Sigmoid colon (tissue), 7 donors: ENCODE measurements at places on chromosomes 1 and 21.
A peak's percentile ranks its signal among the peaks of the same experiment; 100 is the strongest.

- peak; percentile 80 for DNase-seq
Observed at GRCh38 chr1:112674986-112675727, 698 bp downstream of the MOV10 start.

GRCh38 chr1:220813013-220813412 is 26.3 kb downstream of the MTARC1 start:
- no peak for DNase-seq

GRCh38 chr1:6577831-6578525 is 1.8 kb upstream of the ZBTB48 start:
- DNase-seq = no peak

DNA sequence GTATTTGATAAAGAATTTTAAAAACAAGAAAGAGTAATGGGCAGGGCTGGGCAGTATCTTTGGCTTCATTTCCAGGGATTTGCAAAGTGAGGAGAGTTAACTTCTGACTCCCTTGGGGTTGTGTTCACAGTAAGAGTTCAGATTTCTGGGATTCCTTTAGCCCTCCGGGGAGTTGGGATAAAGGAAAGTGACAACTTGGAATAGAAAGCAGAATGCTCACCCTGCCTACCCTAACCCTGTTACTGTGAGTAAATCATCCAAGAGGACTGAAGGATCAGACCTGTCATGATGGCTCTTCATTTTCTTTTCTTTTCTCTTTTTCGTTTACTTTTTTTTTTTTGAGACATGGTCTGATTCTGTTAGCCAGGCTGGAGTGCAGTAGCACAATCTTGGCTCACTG is 76.1 kb downstream of the CACHD1 start:
- no peak for DNase-seq

- no peak for DNase-seq
Observed at GRCh38 chr21:30234643-30235042, 18.7 kb upstream of the CLDN8 start.

DNA sequence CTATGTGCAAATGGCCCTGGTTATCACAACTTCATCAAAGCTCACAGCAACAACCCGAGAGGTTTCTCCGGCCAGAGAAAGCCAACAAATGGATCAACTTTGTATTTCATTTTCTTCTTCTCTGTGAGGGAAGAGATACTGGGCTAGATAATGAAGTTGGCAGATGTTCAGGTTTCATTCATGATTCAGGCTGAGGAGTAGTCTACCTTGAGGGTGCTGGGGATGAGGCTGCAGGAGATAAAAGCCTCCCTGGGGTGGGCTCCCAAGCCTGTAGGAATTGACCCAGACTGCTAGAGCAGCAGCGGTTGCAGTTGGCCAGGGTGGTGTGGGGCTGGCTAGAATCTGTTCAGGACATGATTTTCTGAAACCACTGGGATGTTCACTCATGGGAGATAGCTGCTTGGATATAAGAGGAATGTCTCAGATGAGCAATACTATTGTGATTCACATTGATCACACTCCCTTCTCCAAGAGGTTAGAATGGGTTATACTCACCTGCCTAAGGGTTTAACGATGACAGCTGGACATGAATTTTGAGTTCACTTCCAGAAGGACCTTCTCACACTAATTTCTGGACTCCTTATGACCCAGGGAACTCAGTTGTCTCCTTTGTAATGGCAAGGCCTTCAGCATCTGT is 64.0 kb downstream of the SYT6 start:
- DNase-seq = no peak

DNA sequence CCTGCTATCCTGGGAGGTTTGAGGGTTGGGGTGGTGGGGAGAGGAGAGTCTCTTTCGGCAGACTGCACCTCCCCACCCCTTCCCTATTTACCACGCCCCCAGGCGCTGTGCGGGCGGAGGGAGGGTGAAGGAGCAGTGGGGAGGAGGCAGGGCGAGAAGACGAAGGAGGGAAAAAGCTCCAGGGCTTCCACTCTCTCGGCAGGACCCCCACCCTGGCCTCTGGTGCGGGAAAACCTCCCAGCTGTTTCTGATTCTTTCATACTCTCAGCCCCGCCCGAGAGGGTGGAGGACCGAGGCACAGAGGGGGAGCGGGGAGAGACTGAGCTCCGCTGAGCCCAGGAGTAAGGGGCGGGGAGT is 866 bp upstream of the WNT2B start:
- no peak for DNase-seq

DNA sequence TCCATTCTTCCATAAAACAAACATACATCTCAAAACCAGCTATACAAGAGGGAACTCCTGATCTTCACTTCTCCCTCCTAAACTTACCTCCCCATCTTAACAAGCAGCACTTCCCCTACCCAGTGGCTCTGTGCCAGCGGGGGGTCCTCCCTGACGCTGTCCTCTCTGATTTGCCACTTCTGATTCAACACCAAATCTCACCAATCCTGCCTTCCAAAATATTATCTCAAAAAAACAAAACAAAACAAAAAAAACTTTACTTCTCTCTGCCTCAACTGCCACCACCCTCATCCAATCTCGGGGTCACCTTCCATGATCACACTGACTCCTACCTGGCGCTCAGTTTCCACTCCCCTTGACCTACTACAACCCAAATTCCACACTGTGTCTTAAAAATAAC is 72.8 kb downstream of the SLC45A1 start:
- no peak for DNase-seq

DNA sequence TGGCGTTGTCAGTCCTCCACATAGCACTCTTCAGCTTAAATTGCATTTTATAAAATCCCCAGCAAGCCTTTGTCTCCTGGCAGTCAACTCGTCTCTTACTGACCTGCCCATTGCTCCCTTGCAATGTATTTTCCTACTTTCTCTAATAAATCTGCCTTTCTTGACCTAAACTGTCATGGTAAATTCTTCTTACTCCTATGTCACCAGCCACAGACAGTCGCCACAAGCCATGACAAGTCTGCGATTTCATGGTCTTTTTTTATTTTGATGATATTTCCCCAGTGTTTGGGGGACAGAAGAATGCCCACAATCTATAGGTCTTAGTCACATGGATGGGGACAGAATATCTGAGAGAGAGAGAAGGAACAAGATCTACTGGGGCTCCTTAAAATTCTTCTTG is 8.4 kb downstream of the IFNAR2 start:
- no peak for DNase-seq

GRCh38 chr1:57637155-57637554 is 213.3 kb upstream of the DAB1 start:
- DNase-seq = no peak

DNA sequence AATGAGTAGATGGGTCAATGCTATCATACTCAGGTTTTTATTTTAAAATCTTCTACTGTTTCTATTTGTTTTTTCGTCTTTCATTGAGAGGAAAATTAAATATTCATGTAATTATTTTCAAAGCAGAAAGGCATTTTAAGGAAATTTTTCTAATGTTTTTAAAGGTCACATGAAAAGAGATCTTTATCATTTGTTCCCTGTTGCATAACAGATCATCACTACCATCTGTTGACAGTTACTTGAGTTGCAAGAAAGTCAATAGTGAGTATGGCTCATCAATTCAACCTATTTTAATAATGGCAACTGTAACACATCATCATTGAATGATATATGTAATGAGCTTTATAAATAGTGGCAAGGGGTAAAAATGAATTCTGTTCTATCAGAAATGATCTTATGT is 369.7 kb downstream of the DPYD start:
- DNase-seq = no peak

DNA sequence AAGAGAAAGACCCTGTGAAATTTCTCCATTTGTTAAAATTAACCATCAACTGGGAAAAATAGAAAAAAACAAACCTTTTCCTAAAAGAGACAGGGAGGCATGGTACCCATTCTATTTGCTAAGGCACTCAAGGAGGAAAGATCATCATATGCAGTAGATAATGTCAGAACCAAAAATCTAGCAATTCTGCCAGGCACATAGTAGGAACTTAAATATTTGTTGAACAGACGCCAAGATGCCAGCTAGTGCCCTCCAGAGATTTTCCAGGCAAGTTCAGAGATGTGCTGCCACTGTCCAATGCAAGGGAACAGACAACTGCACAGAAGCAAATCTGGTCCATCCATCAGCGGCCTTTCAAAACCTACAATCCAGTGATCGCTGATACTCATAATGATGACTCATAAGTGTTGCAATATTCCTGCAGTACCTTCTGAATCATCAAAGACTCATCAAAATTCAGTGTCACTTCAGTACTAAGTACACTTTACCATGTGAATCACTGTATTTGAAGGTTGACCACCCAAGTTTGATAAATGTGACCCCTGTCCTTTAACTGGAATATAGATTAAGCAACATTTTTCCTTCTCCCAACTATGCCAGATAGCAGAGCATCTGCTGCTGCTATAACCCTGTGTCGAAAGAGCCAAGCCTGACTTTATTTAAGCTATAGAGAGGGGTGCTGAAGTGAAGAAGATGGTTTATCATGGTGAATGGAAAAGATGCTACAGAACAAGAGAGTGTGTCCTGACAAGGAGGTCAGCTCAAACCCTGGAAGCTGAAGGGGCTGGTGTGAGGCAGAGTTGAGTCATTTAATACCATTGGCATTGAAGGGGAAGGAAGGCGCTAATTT is 99.1 kb downstream of the MT1HL1 start:
- no peak for DNase-seq

DNA sequence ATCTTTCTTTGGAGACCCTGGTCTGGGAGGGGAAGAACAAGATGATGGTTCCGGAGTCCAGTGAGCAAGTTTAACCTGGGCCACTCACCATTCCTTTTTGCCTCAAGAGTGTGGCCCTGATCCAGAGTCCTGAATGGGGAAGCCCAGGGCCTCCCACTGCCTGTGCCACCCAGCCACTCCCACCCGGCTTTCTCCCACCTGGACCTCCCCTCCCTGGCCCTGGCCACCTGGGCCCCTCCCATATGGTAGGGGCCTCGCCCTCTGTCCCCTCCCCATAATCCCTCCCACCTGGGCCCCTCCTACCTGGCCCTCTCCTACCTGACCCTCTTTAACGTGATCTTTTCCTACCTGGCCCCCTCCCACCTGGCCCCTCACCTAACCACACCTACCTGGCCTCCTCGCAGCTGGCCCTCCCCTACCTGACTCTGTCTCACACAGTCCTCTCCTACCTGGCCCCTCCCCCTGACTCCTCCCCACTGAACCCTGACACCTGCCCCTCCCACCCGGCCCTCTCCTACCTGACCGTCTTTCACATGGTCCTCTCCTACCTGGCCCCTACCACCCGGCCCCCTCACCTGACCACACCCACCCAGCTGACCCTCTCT is 220.7 kb upstream of the VAMP3 start:
- DNase-seq = no peak

GRCh38 chr1:160367516-160367900 is 637 bp downstream of the NHLH1 start:
- DNase-seq = no peak

GRCh38 chr1:5725855-5726585 is 266.2 kb downstream of the NPHP4 start:
- DNase-seq = peak; percentile 43

- DNase-seq = no peak
Observed at GRCh38 chr1:15963968-15964648, 11.8 kb downstream of the ZBTB17 start.

- DNase-seq = no peak
Observed at GRCh38 chr1:42418516-42418915, 37.3 kb downstream of the ZMYND12 start.

DNA sequence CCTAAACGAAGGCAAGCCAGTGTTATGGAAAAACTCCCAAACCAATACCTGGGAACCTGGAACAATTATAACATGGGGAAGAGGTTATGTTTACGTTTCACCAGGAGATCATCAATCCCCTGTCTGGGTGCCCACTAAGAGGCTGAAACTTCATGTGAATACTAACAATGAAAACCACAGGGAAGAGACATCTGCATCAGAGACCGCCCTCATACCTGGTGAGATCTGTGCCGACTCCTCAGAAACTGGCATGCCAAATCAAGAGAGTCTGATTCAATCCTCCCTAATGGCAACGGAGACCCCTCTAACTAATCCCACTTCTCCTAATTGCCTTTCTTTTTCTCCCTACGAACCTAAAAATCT is 163.2 kb downstream of the IER5 start:
- DNase-seq = no peak

DNA sequence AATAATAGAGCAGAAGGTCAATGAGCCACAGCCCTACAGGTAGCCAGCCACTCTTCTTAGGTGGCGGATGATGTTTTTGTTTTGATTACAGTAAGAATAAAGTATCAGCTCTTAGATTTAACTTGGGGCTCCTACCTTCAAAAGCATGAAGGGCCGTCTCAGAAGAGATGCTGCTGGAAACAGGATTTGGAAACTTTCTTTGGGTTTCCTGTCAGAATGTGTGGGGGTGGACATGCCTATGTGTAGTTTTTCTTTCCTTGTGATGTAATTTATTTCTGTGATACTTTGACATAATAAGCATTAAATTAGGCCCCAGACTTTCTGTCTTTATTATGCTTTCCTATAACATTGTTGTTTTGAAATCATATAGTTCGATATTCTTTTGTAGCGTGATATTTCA is 1.5 kb downstream of the RAP1A start:
- no peak for DNase-seq

DNA sequence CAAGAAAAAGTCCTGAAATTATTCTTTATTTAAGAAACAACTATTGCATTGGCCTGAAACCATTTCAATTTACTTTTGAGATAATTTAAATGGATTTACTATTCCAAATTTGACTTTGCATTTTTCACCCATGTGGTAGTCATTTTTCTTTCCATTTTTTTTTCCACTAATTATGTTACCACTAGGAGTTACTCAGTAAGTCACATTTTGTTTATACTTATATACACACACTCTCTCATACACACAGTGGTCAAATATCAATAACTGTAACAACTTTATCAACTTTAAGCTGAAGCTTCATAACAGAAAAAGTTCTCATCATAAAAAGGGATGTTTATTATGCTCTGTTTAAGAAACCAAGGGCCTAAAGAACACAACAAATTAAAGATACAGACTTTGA is 222.8 kb downstream of the SIPA1L2 start:
- no peak for DNase-seq

- DNase-seq = no peak
Observed at GRCh38 chr1:63968663-63969440, 195.0 kb downstream of the ROR1 start.

- DNase-seq = no peak
Observed at GRCh38 chr1:202648605-202649226, 61.5 kb downstream of the SYT2 start.

- no peak for DNase-seq
Observed at GRCh38 chr1:164702216-164702615, 143.2 kb downstream of the PBX1 start.

DNA sequence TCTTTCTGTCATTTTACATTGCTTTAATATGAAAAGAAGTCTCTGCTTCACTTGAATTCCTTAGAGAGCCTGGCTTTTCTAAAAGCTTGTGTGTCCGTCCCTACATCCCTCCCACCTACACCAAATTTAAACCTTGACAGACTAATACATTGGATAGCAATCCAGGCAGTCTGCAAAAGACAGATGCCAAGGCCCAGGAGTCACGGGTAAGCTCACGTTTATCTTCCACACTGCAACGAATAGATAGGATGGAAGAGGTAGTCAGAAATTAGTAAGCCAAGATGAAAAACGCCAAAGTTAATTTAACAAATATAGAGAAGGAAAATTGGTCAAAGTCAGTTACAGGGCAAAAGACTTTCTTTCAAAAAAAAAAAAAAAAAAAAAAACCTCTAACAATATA is 338.1 kb downstream of the SMYD3 start:
- DNase-seq = no peak
